Muscle of arm (tissue), 14 donors: ENCODE measurements at places on chromosomes 7 and 10.

- DNase-seq = peak; percentile 66
These were observed 10.3 kb downstream of the CRHR2 start for GRCh38 chr7:30671793-30672465.

DNA sequence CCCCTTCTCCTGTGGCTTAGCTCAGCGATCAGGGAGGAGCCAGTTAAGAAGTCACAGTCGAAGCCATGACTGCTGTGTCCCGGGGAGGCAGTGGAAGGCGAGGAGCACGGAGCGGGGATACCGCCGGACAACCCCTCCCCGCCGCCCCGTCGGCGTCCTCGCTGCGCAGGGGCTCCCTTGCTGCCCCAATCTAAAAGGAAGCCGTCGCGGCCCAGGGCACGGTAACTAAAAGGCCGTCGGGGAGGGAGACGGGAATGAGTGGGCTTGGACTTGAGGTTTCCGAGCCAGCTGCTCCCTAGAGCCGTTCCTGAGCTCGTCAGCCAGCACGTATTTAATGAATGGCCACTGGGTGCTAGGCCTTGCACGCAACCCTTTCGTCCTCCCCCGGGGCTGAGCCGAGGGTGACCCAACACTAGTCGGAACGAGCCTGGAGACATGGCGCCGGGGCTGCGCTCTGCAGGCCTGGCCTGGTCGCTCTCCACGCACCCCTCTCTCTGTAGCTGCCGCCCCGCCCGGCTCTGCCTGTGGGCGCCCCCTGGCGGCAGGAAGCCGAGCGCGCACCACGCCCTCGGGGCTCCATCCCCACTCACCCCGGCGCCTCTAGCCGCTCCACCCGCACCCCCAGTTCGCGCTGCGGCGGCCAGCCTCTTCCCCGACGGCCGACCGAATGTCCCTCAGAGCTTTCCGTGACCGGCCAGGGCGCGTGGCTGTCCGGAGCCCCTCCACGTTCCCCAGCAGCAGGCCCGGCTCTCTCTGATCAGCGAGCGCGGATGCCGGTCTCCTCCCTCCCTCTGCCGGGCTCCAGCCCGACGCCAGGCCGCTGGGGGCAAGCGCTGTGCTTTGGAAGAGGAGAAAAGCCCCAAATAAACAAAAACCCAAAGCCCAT, 29.3 kb upstream of the KCNK18 start:
- DNase-seq = no peak

GRCh38 chr7:125877246-125877645, 947.6 kb upstream of the POT1 start:
- no peak for DNase-seq

- DNase-seq = peak; percentile 26
These were observed at the start of gene URGCP for GRCh38 chr7:43906331-43907010. TSS of gene URGCP (minus strand) at chr7:43906596. CDS start at chr7:43906575, 21 bp downstream.

DNA sequence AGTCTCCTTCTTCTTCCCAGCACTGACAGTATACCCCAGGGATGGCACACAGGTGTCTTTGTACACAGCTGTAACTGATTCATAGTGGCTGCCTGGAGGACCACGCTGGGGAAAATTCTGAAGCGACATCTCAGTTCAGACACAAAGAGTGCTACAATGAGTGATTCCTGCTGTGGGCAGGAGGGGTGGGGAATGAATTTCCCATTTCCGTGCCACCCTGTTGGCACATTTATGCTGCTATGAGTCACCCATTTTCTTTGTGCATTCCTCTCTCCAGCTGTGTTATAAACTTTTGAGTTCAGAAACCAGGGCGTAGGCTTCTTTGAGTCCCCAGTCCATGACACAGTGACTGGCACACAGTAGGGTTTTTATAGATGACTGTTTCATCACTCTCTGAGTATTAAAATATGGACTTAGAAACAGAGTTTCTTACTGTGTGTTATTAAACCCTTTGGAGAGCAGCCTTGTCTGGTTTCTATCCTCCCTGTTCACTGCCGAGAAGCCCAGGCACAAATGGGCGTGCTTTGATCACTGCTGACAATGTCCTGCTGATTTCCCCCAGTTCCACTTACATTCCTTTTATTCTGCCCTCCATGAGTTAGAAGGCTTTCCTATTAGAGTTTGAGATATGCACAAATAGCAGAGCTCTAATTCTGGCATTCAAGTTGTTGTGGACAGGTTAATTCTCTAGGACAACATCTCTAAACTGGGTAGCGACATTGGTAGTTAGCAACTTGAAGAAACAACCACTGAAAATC, 24.0 kb upstream of the NPS start:
- DNase-seq = no peak

DNA sequence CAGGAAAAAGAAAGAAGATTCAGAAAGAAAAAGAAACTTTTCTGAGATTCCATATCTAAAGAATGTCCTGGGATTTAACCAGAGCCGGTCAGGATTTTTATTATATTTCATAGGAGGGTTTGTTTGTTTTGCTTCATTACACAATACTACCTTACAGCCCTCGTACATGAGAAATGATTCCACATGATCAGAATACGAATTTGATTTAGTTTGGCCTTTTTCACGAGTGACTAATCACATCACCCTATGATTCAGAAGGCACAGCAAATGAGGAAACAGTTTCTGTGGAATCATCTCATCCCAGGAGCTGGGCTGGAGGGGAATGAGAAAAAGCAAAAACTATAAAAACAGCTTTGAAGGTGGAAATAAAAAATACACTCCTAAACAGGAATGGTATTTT, 54.7 kb upstream of the VWC2 start:
- no peak for DNase-seq

GRCh38 chr7:116249969-116250553, 39.7 kb downstream of the TES start:
- no peak for DNase-seq

GRCh38 chr10:122861711-122862161, 16.1 kb upstream of the CUZD1 start:
- no peak for DNase-seq

GRCh38 chr10:58661336-58661735, 148.7 kb downstream of the BICC1 start:
- DNase-seq = no peak

GRCh38 chr7:131774419-131775220, 218.2 kb upstream of the PODXL start:
- no peak for DNase-seq

DNA sequence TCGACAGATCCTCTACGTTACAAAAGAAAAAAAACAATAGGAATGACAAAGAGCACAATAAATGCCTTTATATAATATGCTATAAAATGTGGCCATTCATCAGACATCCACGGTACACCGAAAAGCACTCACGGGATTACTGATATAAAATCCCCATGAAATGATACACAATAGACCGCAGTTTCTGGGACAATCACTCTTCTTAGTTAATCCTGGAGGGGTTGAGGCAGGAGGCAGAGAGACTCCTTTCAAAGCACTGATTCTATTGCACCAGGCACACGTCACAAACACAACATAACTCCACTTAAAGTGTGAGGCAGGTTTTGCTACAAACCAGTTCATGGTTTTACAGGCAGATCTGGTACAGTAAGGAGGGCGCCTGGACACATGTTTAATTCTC, 113.8 kb downstream of the FGFR2 start:
- DNase-seq = no peak

DNA sequence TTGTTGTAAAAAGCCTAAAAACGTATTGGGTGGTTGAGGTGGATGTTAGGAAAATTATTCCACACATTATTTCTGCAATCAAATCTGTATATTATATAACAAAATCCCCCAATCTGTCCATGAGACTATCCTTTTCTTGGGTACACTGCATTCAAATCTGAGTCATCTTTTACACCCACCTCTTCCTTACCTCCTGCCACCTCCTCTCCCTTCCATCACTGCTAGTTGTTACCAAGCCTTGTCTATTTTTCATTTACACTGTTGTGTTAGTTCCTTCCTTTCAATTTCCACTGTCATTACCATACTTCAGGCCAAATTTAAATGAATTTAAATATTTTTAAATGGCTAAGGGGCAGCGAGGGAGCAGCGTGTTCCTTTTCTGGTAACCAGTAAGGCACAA, 83.3 kb downstream of the ITGA8 start:
- DNase-seq = no peak

GRCh38 chr10:498760-499435, 190.6 kb downstream of the DIP2C start:
- DNase-seq = no peak

DNA sequence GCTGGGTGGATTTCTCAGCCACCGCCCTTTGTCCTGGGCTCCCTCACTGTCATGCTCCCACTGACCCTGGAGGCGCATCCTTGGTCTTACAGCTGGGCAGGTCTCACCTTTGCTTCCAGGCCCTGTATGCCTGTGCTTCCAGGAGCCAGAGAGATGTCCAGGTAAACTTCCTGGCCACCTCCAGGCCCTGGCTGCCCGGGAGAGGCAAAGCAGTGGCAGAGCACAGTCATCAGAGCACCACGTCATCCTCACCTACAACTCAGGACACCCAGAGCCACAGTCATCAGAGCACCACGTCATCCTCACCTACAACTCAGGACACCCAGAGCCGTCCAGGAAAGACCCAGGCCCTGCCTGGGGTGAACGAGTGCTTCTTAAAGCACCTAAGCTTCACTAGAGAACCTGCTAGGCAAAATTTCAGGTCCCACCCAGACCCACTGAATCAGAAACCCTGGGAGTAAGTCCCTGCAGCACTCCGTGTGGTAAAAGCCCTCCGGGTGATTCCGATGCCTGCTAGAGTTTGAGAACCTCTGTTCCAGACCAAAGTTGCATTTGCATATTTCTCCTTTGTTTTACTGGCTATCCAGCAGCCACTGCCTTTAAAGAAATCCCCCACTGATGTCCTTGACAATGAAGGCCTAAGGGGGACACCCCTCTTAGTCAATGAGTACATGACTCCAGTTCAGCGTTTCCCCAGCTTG, 62.3 kb downstream of the DLG5 start:
- no peak for DNase-seq

DNA sequence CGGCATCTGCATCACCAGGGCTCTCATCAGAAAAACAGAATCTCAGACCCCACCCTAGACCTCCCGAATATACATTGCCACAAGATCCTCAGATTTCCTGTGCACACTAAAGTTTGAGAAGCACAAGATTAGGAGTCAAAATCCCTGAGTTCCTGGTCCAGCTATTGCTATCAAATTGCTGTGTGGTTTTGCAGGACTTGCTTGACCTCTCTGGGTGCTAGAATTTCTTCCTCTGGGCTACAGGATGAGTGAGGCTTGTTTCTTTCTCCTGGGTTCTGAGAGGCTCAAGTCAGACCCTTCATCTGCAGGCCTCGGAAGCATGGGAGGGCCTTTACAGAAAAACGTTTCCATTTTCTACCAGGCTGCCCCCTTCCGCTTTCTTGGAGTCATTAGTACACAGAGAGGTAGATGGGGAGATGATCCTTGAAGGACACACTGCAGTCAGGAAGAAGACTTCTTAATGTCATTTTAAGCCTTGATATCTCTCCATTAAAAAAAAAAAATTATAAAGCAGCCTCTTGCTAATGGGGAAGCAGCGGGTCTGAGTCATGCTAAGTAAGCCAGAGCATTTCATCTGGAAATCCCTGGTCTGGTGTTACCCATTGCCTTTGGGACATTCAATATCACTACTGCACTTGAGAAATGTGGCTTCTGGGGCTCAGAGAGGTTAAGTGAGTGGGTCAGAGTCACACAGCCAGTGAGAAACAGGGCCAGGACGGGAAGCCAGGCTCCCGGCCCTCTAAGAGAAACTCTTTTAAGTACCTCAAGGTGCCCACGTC, 173.5 kb downstream of the KCNMA1 start:
- DNase-seq = no peak

DNA sequence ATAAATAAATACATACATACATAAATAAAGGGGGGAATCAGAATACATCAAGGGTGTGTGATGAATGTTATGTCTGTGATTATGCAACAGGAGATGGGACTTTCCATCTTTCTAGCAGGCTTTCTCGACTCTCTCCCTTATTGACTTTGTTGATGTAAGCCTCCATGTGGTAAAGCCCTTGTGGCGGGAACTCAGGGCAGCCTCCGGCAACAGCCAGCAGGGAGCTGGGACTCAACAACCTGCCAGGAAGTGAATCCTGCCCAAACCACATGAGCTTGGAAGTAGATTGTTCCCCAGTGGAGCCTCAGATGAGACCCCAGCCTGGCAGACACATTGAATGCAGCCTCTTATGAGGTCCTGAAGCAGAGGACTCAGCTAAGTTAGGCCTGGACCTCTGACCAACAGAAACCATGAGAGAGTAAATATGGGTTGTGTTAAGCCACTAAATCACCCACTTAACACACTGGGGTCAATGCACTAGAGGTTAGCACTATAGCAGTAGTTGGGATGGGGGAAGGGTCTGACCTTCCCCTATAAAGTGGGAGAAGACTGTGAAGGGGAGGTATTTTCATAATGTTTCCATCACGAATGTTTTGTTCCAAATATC, 104.0 kb downstream of the JCAD start:
- no peak for DNase-seq

DNA sequence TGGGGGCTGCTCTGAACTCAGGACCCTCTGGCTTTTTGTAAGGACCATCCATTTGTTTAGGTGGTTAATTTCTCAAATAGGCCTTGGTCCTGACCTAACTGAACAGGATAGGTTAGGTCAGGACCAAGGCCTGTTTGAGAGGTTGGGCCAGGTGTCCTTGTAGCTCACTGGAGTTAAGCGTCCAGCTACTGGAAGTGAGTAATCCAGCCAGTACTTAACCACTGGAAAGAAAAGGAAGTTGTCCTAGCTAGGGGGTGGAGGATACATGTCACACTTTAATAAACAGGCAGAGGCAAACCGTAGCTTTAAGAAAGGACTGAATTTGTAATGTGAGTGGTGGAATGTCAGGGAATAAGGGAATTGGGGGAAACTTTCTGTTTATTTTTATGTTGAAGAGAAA, 96.0 kb downstream of the GPR85 start:
- no peak for DNase-seq

- peak; percentile 27 for DNase-seq
These were observed 13.7 kb upstream of the WAPL start for GRCh38 chr10:86535132-86535882.

GRCh38 chr7:122423591-122423990, 119.0 kb upstream of the FEZF1 start:
- DNase-seq = no peak

GRCh38 chr7:150476285-150476684, 25.9 kb downstream of the GIMAP8 start:
- no peak for DNase-seq

- DNase-seq = no peak
These were observed 36.0 kb downstream of the NUDT1 start for GRCh38 chr7:2278026-2278425.

DNA sequence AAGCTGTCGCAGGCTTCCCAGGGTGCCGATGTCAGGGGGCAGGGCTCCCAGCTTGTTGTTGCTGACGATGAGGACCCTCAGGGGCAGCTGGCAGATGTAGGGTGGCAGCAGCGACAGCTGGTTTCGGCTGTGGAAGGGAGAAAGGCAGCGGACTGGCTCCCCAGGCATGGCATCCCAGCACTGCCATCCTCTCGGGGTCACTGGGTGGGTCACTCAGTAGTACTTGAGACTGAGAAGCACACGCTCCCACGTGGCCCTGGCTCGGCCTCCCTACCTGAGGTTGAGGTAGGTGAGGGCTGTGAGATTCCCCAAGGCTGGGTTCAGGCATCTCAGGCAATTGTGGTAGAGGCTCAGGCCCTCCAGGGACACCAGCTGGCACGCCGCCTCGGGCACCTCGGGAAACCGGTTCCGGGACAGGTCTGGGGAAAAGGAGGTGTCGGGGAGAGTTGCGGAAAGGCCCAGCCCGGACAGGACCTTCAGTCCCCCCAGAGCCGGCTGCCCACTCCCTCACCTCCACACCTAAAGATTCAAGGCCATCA, 3.8 kb downstream of the LRCH4 start:
- no peak for DNase-seq

- no peak for DNase-seq
These were observed 24.2 kb downstream of the PIK3AP1 start for GRCh38 chr10:96695975-96696634.

- peak; percentile 10 for DNase-seq
These were observed 1156.3 kb downstream of the SORCS3 start for GRCh38 chr10:105797234-105797890.
